ENCODE measurements at places on chromosomes 7 and 10.

DNA sequence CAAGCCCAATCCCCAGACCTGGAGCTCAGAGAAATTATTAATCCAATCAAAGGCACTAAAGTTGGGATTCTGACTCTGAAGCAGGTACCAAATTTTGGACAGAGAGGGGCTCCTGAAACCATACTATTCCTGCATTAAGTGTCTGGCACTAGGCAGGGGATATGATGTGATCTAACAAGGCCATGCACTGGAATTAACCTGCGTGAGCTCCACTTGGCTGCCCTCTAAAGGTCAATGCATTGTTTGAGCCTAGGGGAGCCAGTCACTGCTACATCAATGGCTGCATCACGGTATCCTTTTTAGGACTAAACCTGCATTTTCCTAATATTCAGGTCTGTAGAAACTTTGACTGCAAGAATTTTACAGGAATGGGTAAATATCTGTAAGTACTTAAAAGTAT, 42.1 kb downstream of the ST8SIA6 start:
- DNase-seq, result no peak

- no peak for DNase-seq
These were observed 144.5 kb downstream of the RNF216 start for GRCh38 chr7:5636914-5637313.

- DNase-seq, result no peak
These were observed 101.1 kb upstream of the ZNF438 start for GRCh38 chr10:31132681-31133244.

- DNase-seq, result no peak
These were observed 150.2 kb downstream of the VPS50 start for GRCh38 chr7:93382362-93382761.

DNA sequence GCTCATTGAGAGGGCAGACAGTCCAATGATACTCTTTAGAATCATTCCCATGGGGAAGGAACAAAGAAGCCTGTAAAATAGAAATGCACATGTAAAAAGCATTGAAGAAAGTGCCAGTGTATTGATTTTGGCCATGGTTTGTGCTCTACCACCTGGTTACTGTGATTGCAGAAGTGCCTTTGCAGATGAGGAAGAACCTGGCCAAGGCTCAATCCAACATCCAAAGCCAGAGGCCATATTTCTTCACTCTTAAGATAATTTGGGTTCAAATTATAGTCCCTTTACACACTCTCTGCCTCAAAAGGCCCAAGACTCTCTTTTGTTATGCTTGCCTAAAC, 122.1 kb downstream of the EGFR start:
- DNase-seq, result no peak

GRCh38 chr7:98624846-98625420, 7.8 kb downstream of the NPTX2 start:
- DNase-seq, result no peak

- no peak for DNase-seq
These were observed 660 bp downstream of the GALNT17 start for GRCh38 chr7:71132377-71133231.

- DNase-seq, result no peak
These were observed 72.3 kb downstream of the HIBADH start for GRCh38 chr7:27590416-27590815.

DNA sequence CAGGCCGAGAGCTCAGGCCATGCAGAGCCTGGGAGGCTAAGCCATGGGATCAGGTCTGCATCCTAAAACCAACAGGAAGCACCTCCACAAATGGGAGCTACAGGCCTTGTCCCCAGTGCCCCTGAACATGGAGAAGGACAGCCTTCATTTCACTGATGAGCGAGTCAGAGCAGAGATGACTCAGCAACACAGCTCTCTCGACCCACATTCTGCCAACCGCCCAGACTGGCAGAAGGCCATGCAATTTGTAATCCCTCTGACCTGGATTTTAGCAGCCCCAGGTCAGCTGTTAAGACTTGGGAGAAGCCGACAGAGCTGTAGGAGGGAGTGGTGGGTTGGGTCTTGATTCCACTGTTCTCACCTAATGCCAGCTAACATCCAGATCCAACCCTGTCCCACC, 25.5 kb downstream of the VOPP1 start:
- DNase-seq, result peak; percentile 79

DNA sequence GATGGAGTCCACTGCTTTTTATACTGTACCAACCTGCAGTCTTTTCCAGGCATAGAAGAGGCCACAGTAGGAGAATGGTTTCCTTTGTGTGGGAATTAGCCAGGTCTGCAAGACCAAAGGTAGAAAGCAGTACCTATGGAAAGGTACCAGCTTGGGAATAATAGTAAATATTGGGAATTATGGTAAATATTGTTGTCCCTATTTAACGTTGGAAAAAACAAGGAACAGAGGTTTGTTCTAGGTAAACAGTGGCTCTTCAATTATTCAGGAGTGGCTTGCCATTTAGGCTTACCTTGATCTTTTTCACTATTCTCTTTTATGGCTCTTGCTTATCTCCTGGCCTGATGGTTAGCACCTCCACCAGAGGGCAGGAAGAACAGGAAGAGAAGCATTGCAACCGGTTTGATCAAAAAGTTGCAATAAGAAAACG, 43.9 kb upstream of the GSAP start:
- no peak for DNase-seq

DNA sequence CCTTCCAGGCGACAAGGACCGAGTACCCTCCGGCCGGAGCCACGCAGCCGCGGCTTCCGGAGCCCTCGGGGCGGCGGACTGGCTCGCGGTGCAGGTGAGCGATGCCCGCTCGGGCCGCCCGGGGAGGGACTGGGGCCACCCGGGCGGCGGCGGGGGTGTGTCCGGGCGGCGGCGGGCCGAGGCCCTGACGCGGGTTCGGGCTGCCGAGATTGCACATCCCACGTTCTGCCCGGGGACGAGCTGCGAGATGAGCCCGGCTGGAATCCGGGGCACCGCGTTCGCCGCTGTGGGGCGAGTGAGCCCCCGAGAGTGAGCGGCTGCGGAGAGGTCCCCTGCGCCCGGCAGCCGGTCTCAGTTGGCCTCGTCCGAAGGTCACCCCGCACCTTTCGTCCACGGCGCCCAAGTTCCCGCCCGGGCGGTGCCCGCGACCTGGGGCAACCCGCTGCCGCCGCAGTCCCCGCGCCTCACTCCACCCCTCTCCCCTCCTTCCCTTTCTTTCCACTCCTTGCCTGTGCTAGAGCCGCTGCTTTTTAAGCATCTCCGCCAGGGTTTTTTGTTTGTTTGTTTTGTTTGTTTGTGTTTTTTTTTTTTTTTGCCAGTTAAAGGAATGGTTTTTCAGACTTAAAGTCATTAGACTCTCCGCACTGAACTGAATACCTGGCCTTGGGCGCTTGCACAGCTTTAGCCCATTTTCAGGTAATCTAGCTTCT, 515 bp downstream of the RALA start:
- no peak for DNase-seq

DNA sequence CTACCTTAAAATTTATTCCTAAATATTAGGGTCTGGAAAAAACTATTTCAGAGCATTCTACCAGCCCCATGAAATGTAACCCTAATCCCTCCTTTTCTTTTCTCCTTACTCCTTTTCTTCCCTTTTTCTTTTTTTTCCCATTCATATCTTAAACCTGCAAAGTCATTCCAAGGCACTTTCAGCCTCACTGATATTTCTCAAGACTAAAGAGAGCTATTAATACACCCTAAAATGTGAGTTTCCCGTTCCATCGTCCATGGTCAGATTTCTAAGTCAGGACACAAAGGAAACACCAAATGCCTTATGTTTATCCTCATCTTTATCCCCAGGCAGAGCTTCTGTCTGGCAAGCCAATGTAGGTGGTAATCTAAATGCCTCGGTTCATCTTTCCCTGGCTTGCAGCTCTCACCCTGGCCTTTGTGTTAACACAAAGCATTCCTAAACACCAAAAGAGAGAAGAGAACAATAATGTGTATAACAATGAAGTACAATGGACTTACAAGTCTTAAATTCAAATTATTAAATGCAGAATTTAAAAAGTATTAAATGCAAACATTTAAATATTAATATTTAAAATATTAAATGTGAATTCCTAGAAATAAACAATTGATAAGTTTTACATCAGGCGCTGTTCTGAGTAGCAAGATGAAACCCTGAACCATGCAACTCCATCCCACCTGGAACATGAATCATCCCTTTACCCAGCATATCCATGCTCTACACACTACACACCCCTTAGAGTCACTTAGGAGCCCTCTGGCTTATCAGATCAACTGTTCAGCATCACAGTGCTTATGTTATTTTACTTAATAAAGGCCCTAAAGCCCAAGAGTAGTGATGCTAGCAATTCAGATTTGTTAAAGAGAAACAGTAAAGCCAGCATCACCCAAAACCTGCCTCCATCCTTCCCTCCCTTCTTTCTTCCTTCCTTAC, 26.8 kb downstream of the MICU1 start:
- DNase-seq, result no peak

DNA sequence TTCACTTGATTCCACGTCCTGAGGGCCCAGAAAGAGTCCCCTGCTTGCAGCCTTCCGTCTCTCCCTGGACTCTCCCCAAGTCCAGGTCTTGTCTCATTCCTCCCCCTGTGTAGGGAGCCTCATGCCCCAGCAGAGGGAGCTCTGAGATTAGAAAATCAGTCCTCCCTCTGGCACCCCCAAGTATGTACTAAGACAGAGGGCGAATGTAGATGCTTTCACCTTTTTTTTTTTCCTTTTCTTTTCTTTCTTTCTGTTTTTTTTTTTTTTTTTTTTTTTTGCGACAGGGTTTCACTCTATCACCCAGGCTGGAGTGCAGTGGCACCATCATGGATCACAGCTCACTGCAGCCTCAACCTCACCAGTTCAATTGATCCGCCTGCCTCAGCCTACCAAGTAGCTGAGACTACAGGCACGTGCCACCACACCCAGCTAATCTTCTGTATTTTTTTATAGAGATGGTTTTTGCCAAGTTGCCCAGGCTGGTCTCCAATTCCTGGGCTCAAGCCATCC, 10.3 kb downstream of the SFXN3 start:
- DNase-seq, result peak; percentile 51

- DNase-seq, result no peak
These were observed 18.5 kb downstream of the SEPTIN7 start for GRCh38 chr7:35819310-35819709.

DNA sequence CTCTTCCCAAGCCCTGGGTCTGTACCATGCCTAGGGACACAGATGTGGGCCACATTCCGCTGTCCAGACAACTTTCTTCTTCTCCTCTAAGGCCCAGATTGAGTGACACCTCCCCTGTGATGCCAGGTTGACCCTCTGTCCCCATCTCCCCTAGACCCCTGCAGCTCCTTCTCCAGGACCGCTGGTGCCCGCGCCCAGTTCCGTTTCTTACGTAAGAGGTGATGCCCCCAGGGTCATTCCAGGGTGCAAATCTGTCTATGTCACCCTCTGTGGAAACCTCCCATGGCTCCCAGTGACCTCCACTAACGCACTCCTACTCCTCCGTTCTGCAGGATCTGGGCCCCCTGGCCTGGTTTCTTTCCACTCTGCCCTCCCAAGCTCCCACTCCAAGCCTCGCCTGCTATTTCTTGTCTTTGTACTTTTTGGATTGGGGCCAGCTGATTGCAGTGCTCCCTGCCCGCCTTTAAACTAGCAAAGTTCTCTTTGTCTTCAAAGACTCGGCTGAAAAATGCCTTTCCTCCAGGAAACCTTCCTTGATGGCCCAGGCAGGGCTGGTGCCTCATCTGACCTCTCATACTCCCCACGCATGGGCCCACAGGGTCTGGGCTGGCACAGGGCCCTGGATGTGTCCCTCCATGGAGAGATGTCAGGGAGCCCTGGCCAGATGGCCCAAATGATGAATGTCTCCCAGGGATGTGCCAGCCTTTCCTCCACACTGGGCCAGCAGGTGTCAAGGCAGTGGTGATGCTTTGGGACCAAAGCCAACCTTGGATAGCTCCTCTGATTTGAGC, 21.3 kb upstream of the ELN start:
- DNase-seq, result peak; percentile 32

GRCh38 chr7:43535031-43535451, 47.9 kb upstream of the STK17A start:
- DNase-seq, result no peak

DNA sequence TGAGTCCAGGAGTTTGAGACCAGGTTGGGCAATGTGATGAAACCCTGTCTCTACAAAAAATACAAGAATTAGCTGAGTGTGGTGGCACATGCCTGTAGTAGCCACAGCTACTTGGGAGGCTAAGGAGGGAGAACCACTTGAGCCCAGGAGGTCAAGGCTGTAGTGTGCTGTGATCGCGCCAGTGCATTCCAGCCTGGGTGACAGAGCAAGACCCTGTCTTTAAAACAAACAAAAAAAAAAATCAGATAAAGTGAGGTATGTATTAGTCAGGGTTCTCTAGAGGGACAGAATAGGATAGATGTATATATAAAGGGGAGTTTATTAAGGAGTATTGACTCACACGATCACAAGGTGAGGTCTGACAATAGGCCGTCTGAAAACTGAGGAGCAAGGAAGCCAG, 101.5 kb upstream of the GPR26 start:
- no peak for DNase-seq

DNA sequence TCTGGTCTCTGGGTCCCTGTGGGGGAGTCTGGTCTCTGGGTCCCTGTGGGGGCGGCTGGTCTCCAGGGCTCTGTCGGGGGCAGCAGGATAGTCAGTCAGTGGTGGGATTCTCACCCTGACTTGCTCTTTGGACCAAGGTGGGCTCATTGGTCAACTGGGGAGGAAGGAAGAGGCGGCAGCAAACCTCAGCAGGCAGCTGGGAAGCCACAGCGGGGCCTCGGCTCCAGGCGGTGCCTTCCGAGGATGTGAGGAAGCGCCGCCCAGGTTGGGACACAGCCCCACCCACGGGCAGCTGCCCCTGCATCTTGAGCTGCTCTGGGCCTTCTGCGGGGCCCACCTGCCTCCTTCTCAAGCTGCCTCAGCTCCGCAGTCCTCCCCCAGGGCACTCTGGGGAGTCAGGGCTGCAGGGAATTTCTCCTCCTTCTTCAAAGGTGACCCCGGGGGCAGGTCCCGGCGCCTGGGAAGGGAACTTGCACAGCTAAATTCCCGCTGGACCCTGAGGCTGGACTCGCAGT, 20.4 kb upstream of the KNDC1 start:
- DNase-seq, result no peak

GRCh38 chr10:35192645-35193249, 66.1 kb downstream of the CREM start:
- no peak for DNase-seq

- DNase-seq, result no peak
These were observed 49.4 kb downstream of the MRPL32 start for GRCh38 chr7:42981601-42982000.

DNA sequence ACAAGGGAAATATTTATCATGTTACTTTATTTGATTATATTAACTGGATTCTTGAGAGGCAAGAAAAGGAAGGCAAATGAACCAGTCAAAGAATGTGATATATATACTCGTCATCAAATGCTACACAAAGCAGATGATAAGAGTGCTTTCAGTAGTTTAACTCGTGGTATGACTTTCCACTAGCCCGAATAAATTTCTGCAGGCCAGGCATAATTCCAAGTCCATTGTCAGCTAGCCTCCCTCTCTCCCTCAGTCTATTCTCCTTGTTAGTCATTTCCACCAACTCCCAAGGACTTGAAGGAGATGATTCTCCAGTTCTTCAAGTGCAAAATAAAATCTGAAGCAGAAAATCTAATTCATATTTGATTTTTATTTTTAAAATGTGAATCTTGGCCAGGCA, 190.5 kb downstream of the GLI3 start:
- DNase-seq, result no peak

- no peak for DNase-seq
These were observed 64.4 kb downstream of the GRM3 start for GRCh38 chr7:86708031-86708680.

All from NCI-H1694 treated with DMSO at 0.1 percent for 48 hours (cell line).